Head of caudate nucleus (tissue), 42 donors: ENCODE measurements at places on chromosomes 7 and 10.

- DNase-seq = no peak
Measured at GRCh38 chr10:25978771-25979170, 44.7 kb downstream of the MYO3A start.

DNA sequence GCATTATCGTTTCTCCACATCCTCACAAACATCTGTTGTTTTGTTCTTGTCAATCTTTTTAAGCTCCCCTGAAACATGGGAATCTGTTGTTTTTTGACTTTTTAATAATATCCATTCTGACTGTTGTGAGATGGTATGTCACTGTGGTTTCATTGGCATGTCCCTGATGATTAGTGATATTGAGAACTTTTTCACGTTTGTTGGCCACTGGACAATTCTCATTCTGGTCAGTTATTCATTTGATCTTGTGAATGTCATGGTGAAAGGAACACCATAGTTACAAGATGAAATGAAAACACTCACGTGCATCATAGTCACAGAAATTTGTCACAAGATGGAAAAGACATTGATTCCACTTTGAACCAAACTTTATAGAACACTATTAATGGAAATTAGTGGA is 20.5 kb upstream of the SGCE start:
- DNase-seq = no peak

- DNase-seq = no peak
Measured at GRCh38 chr7:139959718-139960117, 103.0 kb downstream of the PARP12 start.

DNA sequence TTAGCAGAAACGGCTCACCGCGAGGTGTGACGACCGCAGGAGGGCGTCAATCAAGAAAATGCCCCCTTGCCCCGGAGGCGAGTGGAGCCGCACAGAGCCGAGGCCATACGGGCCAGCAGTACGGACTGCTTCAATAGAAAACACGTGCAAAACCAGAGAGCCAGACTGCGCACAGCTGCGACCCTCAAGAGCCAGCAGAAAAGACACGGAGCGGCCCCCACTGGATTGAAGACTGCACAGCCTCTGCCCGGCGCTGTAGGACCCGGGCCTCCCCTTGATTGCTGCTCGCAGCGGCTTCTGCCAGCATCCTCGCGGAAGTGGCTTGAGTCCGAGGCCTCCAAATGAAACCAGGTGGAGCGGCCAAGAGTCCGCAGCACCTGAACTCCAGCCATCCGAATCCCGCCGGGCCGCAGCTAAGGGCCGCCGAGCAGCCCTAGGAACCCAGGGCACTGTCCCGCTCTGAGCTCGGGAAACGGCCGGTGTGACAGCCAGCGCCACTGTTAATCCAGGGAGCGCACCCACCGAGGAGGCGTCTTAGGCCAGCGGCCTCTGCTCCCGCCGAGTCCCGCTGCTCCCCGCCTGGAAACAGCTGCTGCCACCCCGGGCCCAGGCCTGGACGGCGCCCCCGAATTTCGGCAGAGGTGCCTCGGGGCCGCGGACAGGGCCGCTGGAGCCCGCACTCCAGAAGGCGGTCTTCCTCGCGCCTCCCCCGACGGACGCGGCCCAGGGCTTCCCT is 660 bp upstream of the HHEX start:
- no peak for DNase-seq
